Suppressor macrophage (primary cell): ENCODE measurements at places on chromosomes 3 and 15.
A peak's percentile ranks its signal among the peaks of the same experiment; 100 is the strongest.

DNA sequence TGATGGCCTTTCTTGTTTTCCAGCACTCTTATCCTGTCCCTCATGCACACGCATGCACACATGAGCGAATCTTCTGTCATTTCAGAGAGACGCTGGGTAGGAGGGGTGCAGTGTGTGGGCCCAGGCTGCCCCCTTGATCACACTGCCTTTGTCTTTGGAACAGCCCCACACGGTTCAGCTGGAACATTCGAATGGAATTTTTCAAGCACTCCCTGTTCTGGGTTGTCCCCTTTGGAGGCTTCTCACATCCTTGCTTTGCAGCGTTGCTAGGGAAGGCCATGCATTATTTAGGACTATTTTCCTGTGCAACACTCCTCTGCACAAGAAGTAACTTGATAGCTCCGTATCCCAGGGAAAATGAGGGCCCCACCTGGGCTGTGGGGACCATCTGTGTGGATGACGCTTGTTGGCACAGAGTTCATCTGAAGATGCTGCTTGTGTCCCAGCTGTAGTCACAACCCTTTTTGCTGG lies 78.4 kb downstream of the SPSB4 start:
- no peak for DNase-seq

DNA sequence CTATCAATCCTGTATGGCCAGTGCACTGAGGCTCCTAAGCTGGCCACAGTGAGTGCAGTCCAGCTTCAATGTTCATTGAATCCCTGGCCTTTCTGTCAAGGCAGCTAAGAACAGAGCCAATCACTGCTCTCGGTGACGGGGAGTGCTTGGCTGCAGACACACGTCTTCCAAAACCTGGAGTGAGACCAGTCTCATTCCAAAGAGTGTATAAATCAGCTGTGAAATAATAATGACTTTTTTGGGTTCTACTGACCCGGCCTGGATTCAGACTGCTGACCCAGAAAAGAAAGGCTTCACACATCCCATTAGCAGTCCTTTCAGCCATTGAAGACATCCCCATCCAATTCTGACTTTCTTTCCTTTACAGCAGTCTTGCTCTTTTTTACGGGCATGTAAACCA lies 665.5 kb downstream of the GBE1 start:
- no peak for DNase-seq

GRCh38 chr3:13233487-13234485 lies 160.6 kb upstream of the IQSEC1 start:
- DNase-seq, result no peak

GRCh38 chr3:57752307-57752706 lies 3.8 kb upstream of the SLMAP start:
- DNase-seq, result no peak

GRCh38 chr3:175818811-175819464 lies 959.8 kb downstream of the NAALADL2 start:
- DNase-seq, result peak; percentile 21

GRCh38 chr3:158451405-158452055 lies 119.5 kb upstream of the MLF1 start:
- peak; percentile 18 for DNase-seq

DNA sequence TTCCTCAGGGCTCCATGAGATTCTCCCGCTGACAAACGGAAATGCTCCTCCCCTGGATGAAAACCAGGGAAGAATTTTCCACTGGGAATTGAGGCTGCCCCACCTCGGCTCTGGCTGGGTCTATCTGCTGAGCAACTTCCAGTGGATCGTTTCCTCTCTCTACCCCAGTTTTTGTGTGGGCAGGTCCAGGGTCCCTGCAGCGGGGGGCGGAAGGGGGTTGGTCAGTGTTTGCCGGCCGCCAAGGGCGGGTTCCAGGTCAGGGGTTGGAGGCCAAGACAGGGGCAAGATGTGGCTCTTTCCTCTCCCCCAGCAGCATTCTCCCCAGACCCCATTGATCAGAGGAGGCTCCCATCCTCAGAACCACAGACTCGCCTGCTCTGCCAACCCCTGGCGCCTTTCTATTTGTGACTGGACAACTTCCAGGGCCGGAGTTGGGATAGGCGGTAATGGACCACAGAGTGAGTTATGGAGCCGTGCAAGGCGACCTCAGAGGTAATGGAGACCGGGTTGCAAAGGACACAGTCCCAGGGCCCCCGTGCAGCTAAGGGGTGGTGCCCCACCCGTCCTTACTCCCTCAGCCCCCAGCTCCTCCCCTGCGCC lies 92.2 kb downstream of the WNT7A start:
- no peak for DNase-seq

GRCh38 chr3:30341851-30342250 lies 264.6 kb upstream of the TGFBR2 start:
- no peak for DNase-seq

DNA sequence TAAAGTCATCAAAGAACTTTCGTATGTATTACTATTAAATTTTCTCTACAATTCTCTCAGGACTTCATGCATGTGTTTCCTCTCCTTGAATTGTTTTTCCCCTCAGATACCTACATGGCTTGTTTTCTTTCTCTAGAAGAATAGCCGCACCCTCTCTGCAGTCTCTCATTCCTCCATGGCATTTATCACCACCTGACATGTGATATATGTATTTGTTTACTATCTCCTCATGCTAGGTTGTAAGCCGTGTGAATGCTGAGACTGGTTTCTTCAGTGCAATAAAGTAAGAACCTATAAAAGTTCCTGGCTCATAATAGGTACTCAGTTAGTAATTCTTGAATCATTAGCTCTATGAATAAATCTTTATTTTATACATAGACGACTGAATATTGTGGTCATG lies 149.2 kb downstream of the CNTN4 start:
- no peak for DNase-seq

DNA sequence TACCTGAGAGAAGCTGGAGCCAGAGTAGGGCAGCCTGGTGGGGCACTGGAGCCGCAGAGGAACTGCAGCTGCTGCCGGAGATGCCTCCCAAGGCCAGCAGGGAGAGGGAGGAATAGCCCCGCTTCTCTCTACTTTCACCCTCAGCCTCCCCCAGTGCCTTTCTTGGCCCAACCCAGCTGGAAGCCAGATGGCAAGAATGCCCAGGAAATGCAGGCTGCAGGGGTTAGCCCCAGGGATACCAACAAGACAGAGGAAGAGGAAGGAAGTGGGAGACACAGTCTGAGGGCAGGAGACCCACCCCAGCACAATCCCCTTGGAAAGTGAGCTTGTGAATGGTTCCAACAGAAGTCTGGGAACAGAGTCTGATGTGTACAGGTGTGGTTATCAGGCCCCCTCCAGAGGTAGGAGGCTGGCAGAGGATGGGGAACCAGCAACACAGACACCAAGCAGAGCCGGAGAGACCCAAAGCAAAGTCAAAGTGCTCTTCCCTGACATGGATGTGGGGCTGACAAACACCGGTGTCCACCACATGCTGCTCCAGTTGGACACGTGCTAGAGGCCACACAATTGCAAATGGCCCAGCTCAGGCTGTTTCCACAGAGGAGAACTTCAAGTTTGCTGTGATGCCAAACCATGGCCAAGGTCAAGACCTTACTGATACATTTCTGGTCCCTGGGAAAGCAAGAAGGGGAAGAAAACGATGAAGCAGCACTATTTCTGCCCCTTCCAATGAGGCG lies 418.8 kb upstream of the PROK2 start:
- DNase-seq, result no peak

- peak; percentile 3 for DNase-seq
Measured at GRCh38 chr15:47673232-47673761, 44.0 kb upstream of the SEMA6D start.

DNA sequence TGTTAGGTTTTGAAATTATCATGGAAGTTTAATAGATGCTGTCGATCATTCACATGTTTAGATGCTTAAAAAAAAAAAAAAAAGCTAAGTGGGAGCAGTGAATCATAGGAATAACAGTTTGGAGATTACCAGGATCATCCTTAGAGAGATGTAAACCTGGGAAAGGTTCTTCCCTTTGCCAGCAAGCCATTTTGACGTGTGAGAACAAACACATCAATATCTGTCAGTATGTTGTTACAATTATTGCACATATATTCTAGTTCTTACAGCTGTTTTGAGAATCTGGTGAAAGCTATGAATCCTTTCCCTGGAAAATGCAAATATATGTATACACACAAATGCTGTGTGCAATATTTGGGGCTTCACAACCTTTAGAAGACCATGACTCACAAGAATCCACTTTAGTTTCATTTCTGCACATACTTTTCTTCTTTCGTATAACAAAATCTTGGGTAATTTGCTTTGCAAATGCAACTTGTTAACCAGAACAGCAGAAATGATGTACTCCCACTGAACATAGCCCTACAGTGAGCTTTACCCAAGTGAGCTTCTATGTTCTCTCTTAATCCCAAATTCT lies 12.0 kb downstream of the NFKBIZ start:
- DNase-seq, result no peak

DNA sequence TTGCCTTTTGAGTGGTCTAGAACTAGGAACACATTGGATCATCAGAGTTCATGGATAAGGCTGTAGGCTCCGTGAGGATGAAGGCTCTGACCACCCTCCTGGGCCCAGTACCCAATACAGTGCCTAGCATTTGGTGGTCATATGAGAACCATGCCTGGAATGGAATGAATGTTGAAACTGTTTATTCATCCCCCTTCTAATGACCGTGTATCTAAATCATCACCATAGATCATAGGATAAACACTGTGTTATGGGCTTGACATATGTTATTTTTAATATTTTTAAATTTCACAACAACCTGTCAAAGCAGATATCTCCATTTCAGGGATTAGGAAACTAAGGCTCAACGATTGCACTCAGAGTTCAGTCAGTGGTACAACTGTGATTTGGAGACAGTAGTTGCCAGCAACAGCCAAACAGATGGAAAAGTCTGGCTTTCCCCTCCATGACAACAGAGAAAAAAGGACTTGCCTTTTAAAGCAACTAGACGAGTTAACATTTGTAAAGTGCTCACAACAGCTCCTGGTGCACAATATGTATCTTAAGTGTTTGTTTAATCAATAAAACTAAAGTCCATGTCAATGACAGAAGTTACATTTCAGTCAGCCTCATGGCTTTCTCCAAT lies 89.6 kb downstream of the TMEM266 start:
- no peak for DNase-seq

DNA sequence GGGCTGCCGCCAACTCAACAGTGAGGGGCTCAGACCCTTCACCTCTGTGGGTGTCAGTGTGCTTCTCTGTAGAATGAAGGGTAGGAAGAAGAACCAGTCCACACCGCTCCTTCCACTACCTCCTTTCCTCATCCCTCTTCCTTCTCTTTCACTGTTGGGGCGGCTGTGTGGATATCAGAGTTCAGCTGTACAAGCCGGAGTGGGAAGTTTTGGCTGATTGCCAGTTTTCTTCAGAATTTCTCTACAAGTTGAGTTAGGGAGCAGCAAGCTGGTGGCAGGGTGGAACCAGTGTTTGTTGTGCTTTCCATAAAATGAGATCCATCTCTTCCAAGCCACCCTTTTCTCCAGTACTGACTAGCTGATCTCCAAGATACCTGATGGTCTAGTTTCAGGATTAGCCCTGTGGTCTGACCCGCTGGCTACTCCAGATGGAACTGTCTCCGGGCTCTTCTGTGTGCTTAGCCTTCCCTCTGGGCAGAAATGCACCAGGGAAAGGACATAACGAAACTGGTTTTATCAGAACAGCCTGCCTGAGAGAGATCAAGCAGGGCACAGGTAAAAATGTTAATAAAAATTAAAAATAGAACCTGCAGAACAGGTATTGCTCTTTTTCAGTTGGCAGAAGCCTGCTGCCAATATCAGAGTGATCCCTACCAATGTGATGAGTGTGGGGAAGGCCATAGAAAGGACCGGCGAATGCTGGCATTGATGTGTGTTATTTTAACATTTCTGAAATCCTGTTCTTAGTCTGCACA lies 169.9 kb upstream of the TSC22D2 start:
- no peak for DNase-seq

- DNase-seq, result no peak
Measured at GRCh38 chr15:55507567-55507966, 467 bp downstream of the DNAAF4 start.

DNA sequence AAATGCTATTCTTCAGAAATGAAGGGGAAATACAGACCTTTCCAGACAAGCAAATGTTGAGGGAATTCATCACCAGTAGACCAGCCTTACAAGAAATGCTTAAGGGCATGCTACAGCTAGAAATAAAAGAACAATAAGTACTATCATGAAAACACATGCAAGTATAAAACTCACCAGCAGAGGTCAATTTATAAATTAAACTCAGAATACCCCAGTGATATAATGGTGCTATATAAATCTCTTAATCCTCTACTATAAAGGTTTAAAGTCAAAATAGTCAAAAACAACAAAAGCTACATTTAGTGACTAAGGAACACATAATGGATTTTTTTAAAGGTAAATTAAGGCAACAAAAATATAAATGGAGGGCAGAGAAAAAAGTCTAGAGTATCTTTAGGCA lies 142.5 kb downstream of the CPNE4 start:
- no peak for DNase-seq

GRCh38 chr3:102887431-102887830 lies 452.6 kb downstream of the ZPLD1 start:
- no peak for DNase-seq

DNA sequence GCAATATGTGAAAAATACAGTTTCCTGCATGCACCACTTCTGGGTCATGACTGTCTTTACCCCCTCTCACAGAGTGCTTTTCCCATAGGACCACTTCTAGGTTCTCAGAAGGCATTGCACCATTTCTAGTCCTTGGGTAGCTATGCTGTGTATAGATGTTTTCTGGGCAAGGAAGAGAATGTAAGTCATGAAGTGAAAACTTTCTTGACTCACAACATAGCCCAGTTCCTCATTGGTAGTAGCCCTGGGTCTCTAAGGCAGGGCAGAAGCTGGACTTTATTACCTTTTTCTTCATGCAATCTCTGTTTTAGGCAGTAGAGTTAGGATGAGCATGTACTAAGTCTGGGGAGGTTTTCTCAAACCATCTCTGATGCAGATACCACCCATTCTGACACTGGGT lies 203.1 kb downstream of the EPHB1 start:
- DNase-seq, result no peak

DNA sequence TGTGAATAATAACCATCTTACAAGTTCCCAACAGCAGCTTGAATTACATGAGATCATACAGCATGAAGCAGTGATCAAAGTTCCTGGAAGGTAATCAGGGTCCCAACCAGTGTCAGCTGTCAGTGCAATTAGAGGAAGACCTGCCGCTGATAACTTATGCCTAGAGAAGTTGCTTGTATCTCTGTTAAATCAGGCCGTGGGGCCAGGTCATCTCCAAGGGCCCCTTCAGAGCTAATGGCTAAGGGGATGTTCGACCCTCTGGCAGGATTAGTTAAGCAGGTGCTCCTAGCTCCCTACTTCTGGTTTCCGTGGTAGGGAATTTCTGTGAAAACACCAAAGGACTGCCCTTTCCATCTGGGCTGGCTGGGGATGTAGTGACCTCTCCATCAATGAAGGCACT lies 251.0 kb downstream of the FAM43A start:
- DNase-seq, result no peak

DNA sequence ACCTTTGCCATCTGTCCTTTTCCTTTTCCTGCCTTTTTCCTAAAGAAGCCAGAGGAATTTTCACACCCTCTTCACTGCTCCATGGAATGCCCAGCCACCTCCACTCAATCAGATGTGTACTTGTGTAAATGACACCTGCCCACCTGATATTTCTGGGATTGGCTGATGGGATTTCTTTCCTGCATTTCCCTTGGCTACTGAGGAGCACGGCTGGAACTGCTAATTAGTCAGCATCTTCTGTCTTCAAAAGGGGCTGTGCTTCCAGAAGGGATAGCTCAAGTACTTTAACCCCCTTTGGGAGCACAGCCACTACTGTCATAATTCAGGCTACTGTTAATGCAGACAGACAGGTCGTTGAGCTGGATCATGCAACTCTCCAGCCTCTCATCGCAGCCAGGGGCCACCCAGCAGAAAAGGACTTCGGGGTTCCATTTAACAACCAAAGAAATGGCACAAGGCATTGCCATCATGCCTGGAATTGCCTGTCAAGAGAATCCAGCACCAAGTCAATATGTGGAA lies 38.6 kb downstream of the MGLL start:
- no peak for DNase-seq

GRCh38 chr3:126266291-126266840 lies 86.0 kb upstream of the ALDH1L1 start:
- DNase-seq, result no peak
